ENCODE measurements at places on chromosomes 3 and 15.
A peak's percentile ranks its signal among the peaks of the same experiment; 100 is the strongest.

DNA sequence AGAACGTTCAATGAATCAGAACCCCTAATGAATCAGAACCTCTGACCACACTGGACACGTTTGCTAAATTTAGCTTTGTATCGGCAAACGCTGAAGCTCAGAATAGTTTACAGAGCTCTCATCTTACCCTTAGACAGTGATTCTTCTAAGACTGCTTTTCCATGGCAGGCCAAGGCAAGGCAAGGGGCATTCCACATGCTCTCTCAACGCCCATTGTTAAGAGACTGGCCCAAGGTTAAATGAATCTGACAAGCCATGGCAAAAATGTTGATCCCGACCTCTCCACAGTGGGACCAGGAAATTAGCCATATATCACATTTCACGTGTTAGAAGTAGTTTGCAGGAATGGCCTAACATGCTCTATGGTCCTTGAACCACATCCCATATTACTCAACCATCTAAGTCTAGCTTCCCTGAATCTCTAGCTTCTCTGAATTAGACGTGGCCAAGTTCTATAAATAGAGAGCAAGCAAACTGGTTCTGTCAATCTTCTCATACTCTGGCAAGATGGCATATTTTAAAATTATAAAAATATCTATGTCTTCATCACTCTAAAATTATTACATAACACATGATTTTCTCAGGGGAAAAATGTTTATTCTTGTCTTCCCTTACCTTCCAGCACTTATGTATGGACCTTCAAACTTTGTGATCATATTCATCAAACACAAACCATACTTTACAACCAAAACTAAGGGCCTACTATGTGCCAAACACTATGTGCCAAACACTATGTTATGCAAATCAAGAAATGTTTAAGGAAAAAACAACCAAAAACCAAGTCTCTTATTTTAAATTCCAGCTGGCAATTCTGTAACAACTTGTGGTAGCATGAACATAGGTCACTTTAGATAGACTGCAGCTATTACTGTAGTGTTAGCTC lies 54.3 kb downstream of the AAGAB start:
- DNase-seq, result no peak

DNA sequence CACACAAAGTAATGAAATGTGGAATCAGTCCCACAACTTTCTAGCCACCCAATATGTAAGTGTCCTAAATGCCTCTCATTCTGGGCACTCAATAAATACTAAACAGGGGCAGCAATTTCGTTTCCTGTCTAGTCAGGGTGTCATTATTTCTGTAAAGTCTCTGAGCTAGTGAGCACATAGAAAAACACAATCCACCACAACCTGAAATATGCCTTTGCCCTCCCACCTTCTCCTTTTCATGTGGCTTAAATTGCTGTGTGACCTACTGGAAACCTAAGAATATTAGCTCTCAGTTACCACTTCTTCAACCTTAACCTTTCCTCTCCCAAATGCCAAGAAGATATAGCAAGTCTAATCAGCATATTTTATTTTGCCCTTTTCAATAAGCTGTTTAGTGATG lies 456.3 kb upstream of the KCNMB2 start:
- no peak for DNase-seq

- DNase-seq, result no peak
Measured at GRCh38 chr15:61057376-61057775, 171.7 kb downstream of the RORA start.

DNA sequence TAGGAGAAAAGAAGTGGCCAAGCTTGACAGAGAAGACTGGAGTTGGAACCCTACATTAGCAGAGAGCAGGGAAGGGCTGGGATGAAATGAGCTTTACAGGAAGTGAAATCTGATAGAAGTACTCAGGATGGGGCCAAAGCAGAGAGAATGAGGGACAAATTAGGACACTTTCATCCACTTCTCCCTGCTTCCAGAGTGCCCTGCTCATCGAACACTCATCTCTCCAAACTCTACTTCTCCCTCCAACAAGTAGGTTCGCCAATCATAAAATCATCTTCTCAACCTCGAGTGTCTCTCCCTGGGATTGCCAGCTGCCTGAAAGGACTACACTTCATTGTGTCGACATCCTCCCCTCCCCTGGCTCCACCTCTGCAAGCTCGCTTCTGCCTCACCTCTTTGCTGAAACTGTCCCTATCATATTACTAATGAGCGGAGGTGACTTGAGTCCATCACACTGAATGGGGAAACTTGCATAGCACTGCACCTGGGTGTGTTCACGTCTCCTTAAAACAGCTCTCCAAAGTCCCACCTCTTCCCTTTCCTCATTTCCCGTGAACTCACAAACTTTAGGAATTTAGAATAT lies 365.8 kb downstream of the FOXP1 start:
- DNase-seq, result no peak

GRCh38 chr3:179268400-179269051 lies 17.6 kb upstream of the KCNMB3 start:
- DNase-seq, result no peak

GRCh38 chr3:158165730-158166129 lies 55.8 kb downstream of the RSRC1 start:
- no peak for DNase-seq

DNA sequence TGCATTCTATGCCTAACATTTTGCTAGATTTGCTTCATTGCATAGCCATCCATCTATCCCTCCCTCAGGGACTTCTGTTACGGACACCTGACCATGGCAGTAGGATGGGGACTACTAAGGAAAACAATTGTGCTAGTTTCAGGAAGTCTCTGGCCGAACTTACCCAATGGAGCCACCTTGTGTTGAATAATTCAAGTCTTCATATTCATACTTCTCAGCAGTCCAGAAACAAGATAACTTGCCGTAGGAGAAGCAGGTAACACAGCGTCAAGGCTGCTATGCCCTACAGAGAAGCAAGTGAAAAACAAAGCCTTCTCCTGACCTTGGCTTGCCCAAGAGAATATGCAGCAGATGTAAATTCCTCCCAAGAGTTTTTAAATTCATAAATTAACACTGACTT lies 685.3 kb downstream of the GRM7 start:
- peak; percentile 4 for DNase-seq

GRCh38 chr3:105944721-105945120 lies 75.9 kb upstream of the CBLB start:
- no peak for DNase-seq

GRCh38 chr3:23662079-23662617 lies 143.6 kb upstream of the UBE2E1 start:
- no peak for DNase-seq

DNA sequence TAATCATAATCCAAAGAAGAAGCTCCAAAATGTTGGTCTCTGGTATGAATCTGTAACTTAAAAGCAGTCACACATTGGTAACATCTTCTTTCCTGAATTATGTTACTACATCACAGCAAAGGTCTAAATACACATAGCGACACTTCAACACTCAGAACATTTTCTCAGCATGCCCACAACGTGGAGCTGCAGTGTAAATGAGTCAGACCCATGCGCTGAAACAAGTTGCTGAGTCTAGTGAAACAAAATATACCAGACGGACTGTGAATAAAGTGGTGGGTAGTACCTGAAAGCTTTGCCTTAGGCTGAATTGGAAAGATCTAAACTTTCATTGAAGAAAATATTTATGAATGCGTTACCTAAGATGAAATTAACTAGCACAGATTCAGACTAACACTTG lies 33.2 kb upstream of the GOLGA8B start:
- peak; percentile 39 for DNase-seq

- no peak for DNase-seq
Measured at GRCh38 chr15:95127356-95127755, 896.0 kb downstream of the MCTP2 start.

GRCh38 chr3:151962352-151962751 lies 88.9 kb downstream of the SUCNR1 start:
- DNase-seq, result no peak

All from NCI-H82 (cell line).